ENCODE measurements at places on chromosomes 7 and 10. TPM values are rescaled to one million over a fixed set of nuclear protein-coding genes. Genes with fewer than 3 reads are reported as not detected.

- DNase-seq = no peak
Measured at GRCh38 chr7:157932498-157933218, 595.9 kb downstream of the DNAJB6 start.

- no peak for DNase-seq
Measured at GRCh38 chr7:52410032-52410431, 625.4 kb upstream of the POM121L12 start.

- DNase-seq = no peak
Measured at GRCh38 chr10:75486591-75486990, 55.2 kb downstream of the LRMDA start.

DNA sequence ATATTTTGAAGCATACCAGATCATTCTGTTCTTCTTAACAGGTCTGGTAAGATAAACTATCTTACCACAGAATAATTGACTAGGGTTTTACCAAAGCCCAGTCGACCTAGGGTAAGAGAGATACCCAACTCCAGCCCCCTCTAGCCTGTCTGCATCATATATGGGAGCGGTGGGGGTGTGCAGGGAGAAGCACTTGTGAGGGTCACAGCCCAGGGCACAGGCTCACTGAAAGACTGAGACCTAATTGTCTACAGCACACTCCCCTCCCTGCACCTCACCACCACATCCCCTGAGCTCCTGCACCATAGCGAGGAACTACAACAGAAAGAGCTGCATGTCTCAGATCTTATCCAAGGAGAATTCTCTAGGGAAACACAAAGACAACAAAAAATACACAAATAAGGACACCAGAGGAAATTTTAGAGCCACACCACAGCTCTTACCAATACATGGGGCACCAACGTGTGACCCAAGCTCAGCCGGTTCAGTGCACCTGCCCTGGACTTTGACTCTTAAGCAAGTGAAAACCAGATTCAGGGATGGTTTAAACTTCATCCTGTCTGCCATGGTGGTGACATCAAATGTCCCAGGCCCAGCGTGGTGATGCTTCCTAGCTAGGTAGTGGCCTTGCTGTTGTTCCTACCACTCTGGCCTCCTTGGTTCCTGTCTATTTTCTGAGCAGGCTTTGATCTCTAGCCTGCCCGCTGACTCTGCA lies 150.8 kb downstream of the HERPUD2 start:
- DNase-seq = no peak

- DNase-seq = no peak
Measured at GRCh38 chr10:72638586-72639440, 12.9 kb upstream of the MICU1 start.

GRCh38 chr7:24378871-24379616 lies 95.1 kb downstream of the NPY start:
- no peak for DNase-seq

DNA sequence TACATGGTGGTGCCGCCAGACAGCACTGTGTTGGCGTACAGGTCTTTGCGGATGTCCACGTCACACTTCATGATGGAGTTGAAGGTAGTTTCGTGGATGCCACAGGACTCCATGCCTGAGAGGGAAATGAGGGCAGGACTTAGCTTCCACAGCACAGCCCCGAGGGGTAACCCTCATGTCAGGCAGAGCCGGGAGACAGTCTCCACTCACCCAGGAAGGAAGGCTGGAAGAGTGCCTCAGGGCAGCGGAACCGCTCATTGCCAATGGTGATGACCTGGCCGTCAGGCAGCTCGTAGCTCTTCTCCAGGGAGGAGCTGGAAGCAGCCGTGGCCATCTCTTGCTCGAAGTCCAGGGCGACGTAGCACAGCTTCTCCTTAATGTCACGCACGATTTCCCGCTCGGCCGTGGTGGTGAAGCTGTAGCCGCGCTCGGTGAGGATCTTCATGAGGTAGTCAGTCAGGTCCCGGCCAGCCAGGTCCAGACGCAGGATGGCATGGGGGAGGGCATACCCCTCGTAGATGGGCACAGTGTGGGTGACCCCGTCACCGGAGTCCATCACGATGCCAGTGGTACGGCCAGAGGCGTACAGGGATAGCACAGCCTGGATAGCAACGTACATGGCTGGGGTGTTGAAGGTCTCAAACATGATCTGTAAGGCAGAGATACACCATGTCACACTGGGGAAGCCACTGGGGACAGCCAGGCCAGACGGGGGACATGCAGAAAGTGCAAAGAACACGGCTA lies 104.6 kb upstream of the TNRC18 start:
- DNase-seq = peak; percentile 54

DNA sequence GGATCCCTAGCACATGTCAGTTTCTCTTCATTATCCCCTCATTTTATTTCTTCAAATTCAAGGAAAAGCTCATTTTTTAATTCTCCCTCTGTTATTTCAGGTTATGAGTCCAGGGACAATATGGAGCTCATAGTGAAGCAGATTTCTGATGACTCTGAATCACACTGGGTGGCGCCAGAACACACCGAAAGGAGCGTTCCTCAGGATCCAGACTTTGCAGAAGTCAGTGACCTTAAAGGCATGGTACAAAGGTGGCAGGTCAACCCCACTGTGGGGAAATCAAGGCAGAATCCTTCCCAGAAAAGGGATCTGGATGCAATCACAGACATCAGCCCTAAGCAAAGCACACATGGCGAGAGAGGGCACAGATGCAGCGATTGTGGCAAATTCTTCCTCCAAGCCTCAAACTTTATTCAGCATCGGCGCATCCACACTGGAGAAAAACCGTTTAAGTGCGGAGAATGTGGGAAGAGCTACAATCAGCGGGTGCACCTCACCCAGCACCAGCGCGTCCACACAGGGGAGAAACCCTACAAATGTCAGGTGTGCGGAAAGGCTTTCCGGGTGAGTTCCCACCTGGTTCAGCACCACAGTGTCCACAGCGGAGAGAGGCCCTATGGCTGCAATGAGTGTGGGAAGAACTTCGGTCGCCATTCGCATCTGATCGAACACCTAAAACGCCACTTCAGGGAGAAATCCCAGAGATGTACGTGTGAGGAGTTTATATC lies 21.4 kb downstream of the ZKSCAN5 start:
- DNase-seq = no peak

GRCh38 chr10:29102233-29102632 lies 186.6 kb upstream of the LYZL1 start:
- DNase-seq = no peak

DNA sequence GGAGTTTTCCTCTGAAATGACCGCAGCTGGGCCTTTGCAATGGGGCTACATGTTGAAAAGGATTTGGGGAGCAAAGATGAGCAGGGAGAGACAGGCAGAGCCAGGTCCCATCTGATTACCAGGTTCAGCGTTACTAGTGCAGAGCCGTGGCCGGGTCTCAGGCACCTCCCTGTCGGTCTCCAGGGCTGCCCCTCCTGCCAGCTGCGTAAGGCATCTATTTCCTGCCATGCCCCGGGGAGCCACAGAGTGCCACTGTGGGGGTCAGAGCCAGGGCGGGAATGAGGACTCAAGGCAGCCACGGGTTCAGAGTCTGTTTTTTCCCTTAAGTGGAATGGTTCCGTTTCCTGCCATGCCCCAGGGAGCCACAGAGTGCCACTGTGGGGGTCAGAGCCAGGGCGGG lies 382.6 kb upstream of the SHH start:
- DNase-seq = no peak

GRCh38 chr10:91462423-91462822 lies 52.3 kb downstream of the HECTD2 start:
- DNase-seq = no peak

GRCh38 chr10:10886861-10887531 lies 130.7 kb upstream of the CELF2 start:
- DNase-seq = no peak

Gene AMZ1
- 0.88 TPM for total RNA-seq
